ENCODE measurements at places on chromosomes 4 and X.

- no peak for DNase-seq
Observed at GRCh38 chr4:168507178-168507815, 10.4 kb downstream of the PALLD start.

GRCh38 chrX:63506320-63506719 is 155.2 kb upstream of the SPIN4 start:
- DNase-seq = no peak

GRCh38 chr4:5084911-5085475 is 33.7 kb downstream of the STK32B start:
- no peak for DNase-seq

DNA sequence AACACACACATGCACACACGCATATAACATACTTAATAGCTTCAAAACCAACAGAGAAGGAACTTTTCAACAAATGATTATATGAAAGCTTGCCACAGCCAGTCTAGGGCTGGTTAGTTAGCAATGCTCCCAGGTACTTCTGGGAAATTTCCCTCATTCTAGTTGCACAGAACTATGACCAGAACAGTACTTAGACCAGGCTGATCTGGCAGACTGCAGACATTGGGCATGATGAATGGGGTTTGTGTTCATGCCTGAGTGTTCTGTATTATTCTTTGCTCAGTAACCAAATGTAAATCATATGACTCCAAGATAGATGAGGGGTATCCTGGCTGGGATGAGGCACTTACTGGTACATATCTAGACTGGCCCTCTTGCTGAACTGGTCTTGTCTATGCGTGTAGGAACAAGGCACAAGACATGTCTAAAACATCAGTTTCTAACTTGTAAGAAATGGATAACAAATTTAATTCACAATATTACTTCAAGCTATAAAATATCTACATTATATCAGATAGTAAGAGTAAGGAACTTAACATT is 50.3 kb upstream of the GEMIN8 start:
- DNase-seq = no peak
